ENCODE measurements at places on chromosomes 16 and 17.

DNA sequence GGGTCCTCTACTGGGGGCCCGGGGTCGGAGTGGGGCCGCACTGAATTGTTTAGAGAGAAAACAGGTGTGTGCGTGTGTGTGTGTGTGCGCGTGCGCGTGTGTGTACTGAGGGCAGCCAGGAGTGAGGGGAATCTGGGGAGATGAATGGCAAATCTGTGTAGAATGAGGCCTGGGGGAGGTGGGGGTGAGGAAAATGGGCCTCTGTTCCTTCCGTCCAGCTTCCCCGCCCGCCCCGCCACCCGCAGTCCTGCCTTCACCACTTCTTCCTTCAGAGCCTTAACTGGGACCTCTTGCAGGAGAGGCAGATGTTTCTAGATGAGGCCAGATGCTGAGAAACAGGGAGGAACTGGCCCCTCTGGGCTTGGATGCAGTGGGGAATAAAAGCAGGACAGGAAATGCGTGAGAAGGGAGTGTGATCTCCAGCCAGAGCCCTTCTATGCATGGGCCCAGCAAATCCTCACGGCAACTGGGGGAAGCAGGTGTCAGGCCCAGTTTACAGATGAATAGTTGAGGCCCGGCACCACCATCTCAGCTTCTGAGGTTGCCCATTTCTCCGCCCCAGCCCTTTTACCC is 29.7 kb upstream of the NGFR start:
- no peak for DNase-seq

- no peak for DNase-seq
Measured at GRCh38 chr17:65755799-65756198, 194.4 kb upstream of the AXIN2 start.

GRCh38 chr17:38660097-38661025 is 14.4 kb downstream of the EPOP start:
- no peak for DNase-seq

DNA sequence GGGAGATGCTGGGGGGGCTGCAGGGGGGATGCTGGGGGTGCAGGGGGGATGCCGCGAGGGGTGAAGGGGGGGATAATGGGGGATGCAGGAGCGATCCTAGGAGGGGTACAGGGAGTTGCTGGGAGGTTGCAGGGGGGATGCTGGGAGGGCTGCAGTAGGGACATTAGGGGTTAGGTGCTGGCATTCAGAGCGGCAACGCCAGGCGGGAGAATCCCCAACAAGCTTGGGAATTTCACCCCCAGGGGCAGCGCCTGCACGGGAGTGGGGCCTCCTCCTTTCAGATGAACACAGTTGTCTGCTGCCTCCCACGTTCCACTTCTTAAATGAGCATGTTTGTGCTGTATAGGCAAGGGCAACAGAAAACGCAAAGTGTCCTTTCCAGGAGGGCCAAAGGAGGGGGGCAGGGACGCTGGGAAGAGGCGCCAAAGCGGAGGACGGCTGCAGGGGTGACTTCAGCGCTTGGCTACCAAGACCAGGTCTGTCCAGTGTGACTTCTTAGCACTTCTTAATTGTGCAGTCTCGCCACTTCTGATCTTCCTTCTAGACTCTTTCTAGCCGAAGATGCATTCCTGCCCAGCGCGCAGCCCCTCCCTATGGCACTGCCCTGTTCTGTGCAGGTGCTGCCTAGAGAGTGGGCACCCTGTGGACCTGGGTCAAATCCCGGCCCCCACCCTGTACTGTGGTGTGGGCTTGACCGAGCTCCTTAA is 2.0 kb upstream of the SLC6A4 start:
- DNase-seq: no peak

DNA sequence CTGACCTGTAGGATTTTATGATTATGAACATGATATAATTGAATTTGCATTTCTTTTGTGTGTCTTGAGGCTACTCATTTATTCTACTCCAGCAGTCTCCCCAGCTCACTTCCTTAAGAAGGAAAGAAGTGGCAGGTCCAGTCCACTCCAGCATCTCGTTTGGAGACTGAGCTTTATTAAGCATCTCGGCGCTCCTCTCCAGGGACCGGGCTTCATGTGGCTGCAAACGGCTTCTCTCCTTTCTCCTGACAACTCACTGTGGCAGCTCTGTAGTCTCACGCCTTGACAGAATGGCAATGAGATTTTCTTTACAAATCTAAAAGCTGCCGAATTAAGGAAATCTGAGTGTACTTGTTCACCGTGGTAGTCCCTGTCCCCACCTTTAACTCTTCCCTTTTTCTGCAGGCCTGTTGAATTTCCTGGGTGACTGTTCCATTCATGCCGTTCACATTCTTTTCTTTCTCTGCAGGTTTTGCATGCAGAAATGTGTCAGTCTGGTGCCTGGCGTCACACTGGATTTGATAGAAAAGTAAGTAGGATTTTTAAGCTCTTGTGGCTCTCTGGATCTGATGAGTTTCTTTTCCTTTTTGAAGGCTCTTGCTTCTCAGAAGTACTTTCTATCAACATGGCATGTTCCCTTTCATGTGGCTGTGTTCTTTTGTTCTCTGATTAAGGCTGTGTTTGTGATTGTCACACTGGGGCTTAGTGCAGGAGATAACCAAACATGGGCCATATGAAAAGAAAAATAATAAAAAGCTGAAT is 200.5 kb upstream of the CHMP6 start:
- no peak for DNase-seq

- no peak for DNase-seq
Measured at GRCh38 chr16:73015612-73016487, 32.1 kb downstream of the ZFHX3 start.

DNA sequence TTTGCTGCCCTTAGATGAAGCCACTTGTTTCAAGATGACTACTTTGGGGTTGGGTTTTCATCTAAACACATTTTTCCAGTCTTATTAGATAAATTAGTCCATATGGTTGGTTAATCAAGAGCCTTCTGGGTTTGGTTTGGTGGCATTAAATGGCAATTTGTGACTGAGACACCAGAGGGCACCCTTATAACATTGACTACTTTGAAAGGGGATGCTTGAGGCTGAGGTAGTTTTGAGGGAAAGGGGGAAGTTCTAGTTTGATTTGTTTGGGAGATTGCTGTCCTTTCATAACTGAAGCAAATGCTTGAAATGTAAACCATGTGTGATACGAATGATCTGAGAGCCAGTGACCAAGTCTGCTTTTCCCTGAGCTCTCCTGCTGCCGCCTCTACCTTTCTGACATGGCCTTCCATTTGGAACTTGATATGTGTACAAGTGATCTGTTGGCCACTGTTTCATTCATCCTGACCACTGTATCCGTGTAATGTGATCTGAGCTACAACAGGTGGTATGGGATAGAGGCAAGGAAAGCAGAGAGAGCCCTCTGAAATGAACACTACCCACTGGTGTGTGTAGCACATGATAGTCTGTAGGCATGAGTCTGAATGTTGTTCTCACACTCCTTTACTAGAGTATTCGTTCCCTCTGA is 5.8 kb upstream of the RARA start:
- DNase-seq: no peak

DNA sequence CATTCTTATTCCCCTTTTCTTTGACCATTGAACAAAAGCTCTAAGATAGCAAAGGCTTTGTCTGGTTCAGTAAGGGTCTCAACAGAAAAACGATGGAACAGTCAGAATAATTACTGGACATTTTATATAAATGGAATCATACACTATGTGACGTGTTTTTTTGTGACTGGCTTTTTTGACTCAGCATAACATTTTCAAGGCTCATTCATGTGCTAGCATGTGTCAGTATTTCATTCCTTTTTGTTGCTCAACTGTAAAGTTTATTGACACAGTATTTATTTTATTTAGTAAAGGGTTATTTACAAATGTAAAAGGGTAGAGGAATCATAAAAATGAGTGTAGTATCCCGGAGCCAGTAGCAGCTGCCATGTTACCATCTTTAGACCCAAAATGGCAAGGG is 226.2 kb downstream of the CDRT15L2 start:
- no peak for DNase-seq

DNA sequence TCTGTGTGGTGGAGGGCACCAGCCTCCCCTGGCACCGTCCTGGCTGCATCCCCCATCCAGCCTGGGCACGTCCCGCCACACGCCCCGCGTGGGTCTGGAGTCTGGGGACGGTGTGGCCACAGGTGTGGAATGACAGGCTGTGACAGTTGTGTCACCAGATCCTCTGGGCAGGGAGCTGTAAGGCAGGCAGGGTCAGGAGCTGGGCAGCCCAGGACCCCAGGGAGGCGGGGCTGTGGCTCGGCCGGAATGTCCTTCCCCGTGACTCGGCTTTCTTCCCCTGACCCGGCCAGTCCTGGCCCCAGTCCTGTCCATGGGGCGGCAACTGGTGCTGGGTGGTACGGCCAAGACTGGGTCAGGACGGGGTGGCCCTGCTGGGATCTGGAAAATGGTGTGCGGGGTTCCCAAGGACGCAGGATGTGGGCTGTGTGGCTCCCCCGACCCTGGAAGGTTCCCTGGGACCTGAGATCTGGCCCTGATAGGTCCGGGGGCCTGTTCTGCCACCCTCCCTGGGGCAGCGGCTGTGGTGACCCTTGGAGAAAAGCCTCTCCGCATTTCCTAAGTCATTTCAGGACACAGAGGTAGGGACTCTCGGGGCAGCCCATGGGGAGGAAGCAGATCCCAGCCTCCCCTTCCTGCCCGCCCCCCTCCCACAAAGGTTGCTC is 3.3 kb upstream of the SLC16A3 start:
- no peak for DNase-seq

DNA sequence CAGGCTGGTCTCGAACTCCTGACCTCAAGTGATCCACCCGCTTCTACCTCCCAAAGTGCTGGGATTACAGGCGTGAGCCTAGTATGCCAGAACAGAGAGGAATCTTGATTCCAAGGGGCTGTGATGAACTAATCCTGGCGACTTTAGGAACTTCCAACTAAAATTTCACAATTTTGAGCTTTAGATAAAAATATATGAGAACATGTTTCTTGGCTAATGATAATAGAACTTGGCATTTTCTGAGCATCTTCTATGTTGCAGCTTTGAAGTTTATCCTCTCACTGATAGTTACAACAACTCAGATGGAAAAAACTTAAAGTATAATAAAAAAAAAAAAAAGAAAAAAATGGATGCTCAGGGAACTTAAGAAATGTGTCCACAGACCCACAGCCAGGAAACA is 69.8 kb upstream of the WSCD1 start:
- DNase-seq: no peak

GRCh38 chr16:81627024-81627423 is 152.1 kb upstream of the PLCG2 start:
- DNase-seq: no peak

- DNase-seq: no peak
Measured at GRCh38 chr16:14244196-14245010, 173.3 kb downstream of the MRTFB start.

GRCh38 chr17:81509207-81509971 is 3.2 kb downstream of the ACTG1 start:
- DNase-seq: no peak

- no peak for DNase-seq
Measured at GRCh38 chr17:1606352-1606985, 22.2 kb downstream of the SLC43A2 start.

DNA sequence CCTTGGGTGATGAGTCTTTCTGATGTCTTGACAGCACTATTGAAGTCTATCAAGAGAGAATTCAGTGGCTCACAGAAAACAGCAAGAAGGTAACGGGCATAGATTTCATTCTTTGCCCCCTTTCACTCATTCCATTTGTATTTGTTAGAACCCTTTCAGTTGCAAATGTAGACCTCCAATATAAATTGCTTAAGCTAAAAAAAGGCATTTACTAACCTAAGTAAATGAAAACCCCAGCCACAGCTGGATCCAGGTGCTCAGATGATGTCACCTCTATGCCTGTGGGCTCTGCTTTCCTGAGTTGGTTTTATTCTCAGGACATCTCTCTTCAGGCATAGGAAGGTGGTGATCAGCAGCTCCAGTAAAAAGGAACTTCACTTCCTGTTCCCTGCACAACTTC is 11.1 kb downstream of the VWA3A start:
- no peak for DNase-seq

GRCh38 chr17:59154292-59154720 is 680 bp downstream of the SKA2 start:
- peak; percentile 5 for DNase-seq

- no peak for DNase-seq
Measured at GRCh38 chr16:72493716-72494415, 321.9 kb upstream of the PMFBP1 start.

DNA sequence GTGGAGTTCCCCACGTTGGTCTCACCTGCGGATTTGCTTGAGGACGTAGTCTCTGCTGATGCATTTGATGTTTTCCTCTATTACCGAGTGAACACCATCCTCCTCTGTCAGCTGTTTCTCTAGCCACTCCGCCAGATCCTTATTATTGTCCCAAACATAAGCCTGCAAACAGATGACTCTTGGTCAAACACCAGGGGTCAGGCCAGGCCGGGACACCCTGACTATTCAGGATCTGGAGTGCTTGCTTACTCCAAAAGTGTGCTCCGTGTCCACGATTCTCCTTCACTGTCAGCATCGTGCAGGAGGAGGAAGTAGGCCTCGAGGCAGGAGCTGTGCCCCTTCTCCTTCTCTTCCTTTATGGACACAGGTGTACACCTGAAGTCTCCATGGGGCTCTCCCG is 140.2 kb downstream of the AATF start:
- DNase-seq: no peak

GRCh38 chr17:51441431-51441830 is 181.1 kb downstream of the UTP18 start:
- no peak for DNase-seq

DNA sequence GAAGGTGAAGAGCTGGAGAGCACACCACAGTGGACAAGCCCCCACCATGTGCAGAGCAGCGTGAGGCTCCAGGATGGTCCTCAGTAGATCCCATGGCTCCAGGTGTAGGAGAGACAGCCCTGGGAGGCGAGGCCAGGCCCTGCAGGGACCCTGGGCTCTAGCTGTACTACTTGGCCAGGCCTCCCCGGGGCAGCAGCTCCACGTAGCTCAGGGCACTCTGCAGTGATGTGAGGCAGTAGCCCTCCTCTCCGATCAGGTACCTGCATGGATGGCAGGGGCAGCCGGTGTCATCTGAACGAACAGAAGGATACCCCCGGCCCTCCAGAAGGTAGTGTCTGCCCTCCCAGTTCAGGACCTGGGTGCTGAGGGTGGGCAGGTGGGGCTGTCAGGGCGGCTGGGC is 6.2 kb upstream of the SPATA2L start:
- DNase-seq: no peak

GRCh38 chr17:76543482-76543825 is 3.6 kb downstream of the PRCD start:
- no peak for DNase-seq

DNA sequence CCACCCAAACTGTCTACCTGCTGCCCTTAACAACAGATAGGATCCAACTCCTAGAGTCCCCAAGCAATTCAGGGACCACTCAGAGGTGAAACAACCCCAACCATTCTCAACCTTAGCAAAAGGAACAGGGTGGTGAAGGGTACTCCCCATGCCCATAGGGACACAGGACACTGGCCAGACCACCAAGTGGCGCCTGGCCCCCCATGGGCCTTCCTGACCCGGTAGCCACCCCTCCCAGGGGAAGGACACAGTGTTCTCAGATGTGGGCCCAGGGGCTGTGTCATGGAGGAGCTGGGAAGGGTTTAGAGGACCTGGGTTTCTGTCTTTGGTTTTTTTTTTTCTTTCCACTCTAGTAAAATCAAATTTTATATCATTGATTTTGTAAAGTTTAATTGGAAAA is 9.7 kb upstream of the SLC25A39 start:
- DNase-seq: no peak
